ENCODE measurements at places on chromosomes 3 and 15.

- no peak for DNase-seq
Observed at GRCh38 chr3:183027276-183027675, 46.9 kb upstream of the DCUN1D1 start.

DNA sequence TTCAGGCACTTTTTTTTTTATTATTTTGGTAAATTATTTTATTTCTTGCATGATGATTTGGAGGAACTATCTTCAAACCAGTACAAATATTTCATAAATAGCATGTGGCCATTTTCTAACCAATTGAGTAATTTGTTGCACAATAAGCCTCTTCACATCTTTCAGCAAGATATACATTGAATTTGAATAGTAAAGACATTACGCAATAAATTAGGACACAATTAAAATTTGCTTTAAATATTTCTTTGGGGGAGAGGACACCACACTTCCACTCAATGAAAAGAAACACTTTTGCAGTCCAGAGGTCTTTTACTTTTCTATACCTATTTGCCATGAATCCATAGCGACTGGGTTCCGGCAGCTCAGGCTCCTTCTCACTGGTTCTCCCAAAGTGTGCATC lies 762.6 kb upstream of the GOLIM4 start:
- no peak for DNase-seq

- DNase-seq = no peak
Observed at GRCh38 chr3:186653080-186653707, 12.6 kb upstream of the HRG start.

DNA sequence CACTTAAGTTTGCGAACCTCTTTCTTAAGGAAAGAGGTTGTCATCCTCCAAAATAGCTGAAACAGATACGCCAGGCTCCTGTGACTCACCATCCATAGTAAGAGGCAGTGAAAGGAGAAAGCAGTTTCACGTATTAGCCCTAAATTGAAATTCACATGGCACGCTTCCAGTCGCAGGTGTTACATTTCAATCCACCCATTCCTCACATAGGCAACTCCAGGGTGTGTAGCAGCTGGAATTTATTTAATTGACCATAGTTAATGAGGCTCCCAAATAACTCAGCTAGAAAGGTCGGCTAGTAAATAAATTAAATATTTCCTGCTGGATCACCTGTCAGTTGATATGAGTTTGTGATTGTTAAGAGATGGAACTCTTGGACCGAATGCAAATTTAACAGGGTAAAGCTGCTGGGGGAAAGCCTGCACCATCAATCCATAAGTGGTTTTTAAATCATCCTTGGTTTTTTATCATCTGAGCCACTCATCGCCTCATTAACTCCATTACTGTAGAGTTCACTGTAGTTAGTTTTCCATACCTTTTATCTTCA lies 19.6 kb downstream of the NSUN3 start:
- DNase-seq = no peak

DNA sequence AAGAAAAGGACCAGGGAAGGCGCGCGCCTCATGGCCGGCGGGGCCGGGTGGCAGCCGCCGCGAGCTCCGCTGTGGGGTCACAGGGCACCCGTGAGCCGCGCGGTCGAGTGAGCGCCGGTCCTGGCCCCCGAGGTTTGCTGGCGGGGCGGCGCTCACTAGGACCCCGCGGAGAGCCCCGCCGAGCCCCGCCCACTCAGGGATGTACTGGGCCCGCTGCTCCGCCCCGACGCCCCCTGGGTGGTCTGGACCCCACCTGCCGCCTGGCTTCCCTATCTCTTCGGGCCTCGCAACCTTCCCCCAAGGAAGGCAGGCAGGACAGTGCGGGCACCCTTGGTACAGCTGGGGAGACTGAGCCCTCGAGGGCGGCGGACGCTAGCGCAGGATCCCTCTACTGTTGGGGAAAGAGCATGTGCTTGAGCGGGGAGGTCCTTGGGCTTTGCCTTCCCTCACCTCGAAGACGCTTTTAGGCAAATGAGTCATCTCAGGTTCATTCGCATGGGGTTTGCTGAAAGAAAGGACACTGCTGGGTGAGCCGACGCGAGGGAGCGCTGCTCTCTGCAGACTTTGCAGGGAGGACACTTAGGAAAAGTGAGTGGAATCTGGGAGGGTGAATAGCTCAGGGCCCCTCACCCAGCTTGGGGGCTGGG lies at the start of gene CHRNB4:
TSS of gene CHRNB4 (minus strand) at position 109 of the 647 bp plus-strand sequence. CDS start at position 32, 77 bp downstream.
- DNase-seq = no peak

GRCh38 chr15:85071061-85071460 lies 89.4 kb downstream of the PDE8A start:
- DNase-seq = peak; percentile 13

GRCh38 chr3:18208856-18209255 lies 216.3 kb downstream of the SATB1 start:
- peak; percentile 61 for DNase-seq

DNA sequence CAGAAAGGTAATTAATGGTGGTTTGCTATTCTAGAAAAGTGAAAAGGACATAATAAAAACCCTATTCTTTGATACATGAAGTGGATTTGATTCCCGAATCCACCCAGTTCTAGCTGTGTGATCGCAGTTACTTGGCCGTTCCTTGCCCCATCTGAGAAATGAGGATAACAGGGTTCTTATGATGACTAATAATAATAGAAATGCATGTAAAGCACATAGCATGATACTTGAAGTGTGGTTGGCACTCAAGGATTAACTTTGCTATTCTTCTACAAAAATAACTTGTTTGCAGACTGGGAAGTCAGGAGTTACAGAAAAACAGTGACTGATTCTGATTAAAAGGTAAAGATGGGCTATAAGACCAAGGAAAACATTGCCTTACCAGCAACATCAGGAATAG lies 26.8 kb downstream of the PARL start:
- DNase-seq = no peak

DNA sequence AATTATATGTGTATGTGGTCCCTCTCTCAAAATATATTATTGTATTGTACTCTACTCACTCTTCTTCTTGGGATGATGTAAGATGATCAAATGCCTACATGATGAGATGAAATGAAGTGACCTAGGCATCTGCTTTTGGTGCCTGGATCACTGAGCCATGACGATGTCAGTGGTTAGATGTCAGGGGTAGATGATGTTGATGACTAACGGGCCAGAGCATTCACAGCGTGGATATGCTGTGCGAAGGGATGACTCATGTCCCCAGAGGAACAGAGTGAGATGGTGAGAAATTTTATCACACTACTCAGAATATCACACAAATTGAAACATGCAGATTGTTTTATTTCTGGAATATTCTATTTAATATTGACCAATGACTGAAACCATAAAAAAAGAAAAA lies 233.9 kb upstream of the CADM2 start:
- DNase-seq = peak; percentile 14

GRCh38 chr15:101827257-101827656 lies 15.3 kb downstream of the OR4F15 start:
- no peak for DNase-seq

- no peak for DNase-seq
Observed at GRCh38 chr3:148373961-148374360, 323.7 kb upstream of the AGTR1 start.

GRCh38 chr15:57752436-57752835 lies 45.9 kb downstream of the POLR2M start:
- peak; percentile 45 for DNase-seq

DNA sequence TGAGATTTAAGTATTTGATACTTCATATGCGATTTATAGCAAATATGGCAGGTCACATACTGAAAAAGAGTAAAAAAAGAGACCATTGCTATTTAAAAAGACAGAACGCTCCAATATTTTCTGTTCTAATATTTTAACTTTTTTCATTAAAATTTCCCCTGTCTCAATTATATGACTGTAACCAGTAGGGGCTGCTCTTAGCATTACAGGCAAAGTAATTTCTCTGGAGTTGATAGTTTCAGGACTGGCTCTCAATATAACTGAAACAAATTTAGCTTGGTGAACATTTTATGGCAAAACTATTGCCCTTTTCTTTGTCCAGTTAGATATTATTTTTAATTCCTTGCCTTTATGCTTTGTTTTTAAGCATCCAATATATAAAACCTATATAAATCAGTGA lies 286.3 kb upstream of the ROBO2 start:
- DNase-seq = no peak

DNA sequence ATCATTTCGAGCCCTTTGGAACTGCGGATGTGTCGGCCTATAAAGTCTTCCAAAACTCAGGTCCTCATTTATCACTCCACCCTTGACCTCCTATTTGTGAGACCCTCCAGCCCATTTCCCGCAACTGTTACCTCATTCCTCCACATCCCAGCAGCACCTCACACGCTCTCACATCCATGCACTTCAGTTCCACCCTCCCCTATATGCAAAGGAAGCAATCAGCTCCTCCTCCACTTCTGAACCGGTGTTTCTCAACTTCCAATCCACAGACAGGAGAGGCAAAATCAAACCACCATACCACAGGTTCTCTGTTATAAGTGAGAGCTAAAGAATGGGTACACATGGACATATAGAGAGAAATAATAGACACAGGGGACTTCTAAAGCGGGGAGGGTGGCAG lies 36.7 kb upstream of the MECOM start:
- no peak for DNase-seq

DNA sequence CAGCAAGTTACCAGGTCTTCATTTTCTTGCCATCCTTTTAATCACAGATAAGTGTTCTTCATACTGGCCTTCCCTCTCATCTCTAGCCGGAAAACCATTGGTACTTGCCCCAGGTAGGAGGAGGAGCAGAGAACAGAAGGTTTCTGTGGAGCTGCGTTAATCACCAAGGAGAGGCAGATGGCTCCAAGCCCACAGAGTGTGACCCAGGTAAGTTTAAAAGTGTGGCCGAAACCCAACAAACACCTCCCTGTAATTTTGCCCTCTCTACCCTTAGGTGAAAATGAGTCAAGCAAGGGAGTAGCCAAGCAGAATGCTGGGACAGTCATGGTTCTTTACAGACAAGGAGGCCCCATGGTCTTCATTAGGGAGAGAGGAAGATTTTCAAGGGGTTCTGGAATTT lies 37.3 kb downstream of the NFKBIZ start:
- no peak for DNase-seq

DNA sequence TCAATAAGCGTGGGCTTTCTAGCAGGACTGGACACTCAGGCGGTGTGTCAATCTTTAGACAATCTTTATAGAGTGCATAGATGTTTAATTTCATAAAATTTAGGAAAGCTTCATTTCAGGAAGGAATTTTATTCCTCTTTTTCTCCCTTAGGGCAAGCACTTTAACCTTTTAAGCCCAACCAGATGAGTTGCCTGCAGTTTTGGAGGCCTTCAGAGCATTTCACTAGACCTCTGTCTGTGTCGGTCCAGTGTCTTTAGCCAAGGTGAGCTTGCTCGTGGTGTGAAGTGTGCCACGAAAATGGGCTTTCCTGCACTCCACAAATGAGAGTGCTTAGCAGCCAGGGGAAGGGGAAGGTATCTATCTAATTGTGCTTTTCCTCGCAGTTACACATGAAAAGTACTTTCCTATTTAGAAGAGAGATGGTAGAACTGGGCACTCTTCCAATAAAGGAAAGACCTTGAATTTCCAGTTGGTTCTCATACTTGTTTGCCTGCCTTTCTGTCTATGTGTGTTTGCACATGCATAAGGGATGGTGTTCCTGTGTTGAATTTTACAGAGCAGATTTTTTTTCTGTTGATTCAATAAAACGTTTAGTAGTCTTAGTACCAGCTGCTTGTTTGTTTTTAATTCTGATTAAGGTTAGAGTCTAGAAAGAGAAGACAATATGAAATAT lies 53.6 kb downstream of the FEZF2 start:
- no peak for DNase-seq

- DNase-seq = no peak
Observed at GRCh38 chr15:49813625-49814024, 192.8 kb downstream of the DTWD1 start.

- DNase-seq = no peak
Observed at GRCh38 chr15:85168642-85169173, 187.1 kb downstream of the PDE8A start.

- no peak for DNase-seq
Observed at GRCh38 chr3:108983051-108983450, 29.4 kb upstream of the GUCA1C start.

GRCh38 chr3:184919651-184920050 lies 107.7 kb downstream of the VPS8 start:
- DNase-seq = no peak

- DNase-seq = no peak
Observed at GRCh38 chr3:152309031-152309430, 40.3 kb downstream of the MBNL1 start.

Measured in Ammon's horn (tissue), 1 donor.